Stimulated activated CD4-positive, alpha-beta T cell treated with anti-CD3 and anti-CD28 coated beads, Interleukin-1b, Interleukin-23, amount 100 ng/mL, for 1 hour (primary cell): ENCODE measurements at places on chromosomes 7 and 10.

- DNase-seq, result no peak
Observed at GRCh38 chr7:47047384-47047783, 534.5 kb downstream of the TNS3 start.

GRCh38 chr7:134051020-134051419 is 76.1 kb upstream of the LRGUK start:
- no peak for DNase-seq

GRCh38 chr7:133796782-133797745 is 330.1 kb upstream of the LRGUK start:
- no peak for DNase-seq

DNA sequence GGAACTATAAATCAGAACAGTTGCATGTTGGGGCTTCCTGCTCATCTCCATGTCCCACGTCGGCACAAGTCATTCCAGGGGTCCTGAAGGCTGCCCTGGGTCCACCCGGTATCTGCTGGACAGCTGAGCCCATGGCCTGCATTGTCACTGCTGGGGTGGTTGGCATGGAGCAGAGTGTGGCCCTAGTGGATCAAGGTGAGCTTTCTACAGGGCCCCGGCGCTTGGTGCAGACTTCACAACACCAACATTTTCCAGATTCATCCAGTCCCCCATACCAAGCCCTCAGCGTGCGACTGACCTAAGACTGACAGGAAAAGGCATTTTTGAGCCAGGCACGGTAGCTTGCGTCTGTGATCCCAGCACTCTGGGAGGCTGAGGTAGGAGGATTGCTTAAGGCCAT is 175.5 kb upstream of the LYZL2 start:
- DNase-seq, result no peak

DNA sequence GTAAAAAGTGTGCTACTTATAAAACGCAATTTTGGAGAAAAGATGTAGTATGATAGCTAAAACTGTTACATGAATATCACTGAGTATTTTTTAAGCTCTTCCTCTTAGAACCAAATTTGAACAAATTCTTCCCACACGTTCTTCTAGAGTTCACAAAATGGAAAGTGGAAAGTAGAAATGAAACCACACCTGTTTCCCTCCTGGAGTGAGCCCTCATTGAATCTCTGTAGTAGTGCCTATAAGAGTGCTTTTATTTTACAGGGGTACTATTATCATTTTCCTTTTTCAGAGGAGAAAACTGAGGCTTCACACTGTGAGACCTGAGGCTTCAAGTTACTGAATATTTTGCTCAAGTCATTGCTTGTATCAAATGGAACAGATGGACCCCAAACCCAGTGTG is 393.0 kb downstream of the NRG3 start:
- DNase-seq, result no peak
